Stimulated activated CD8-positive, alpha-beta memory T cell treated with anti-CD3 and anti-CD28 coated beads, Interleukin-2, amount 100 ng/mL, for 1 hour (primary cell): ENCODE measurements at places on chromosomes 1 and 21.

GRCh38 chr1:217929213-217929885 lies 298.2 kb downstream of the SPATA17 start:
- no peak for DNase-seq

GRCh38 chr1:178341261-178341956 lies 155.4 kb downstream of the CLEC20A start:
- DNase-seq, result no peak

GRCh38 chr1:209674957-209675564 lies at the start of gene G0S2:
Gene G0S2, plus strand, starts transcription at chr1:209675412. Its CDS starts 273 bp downstream, at chr1:209675685.
- DNase-seq, result no peak

DNA sequence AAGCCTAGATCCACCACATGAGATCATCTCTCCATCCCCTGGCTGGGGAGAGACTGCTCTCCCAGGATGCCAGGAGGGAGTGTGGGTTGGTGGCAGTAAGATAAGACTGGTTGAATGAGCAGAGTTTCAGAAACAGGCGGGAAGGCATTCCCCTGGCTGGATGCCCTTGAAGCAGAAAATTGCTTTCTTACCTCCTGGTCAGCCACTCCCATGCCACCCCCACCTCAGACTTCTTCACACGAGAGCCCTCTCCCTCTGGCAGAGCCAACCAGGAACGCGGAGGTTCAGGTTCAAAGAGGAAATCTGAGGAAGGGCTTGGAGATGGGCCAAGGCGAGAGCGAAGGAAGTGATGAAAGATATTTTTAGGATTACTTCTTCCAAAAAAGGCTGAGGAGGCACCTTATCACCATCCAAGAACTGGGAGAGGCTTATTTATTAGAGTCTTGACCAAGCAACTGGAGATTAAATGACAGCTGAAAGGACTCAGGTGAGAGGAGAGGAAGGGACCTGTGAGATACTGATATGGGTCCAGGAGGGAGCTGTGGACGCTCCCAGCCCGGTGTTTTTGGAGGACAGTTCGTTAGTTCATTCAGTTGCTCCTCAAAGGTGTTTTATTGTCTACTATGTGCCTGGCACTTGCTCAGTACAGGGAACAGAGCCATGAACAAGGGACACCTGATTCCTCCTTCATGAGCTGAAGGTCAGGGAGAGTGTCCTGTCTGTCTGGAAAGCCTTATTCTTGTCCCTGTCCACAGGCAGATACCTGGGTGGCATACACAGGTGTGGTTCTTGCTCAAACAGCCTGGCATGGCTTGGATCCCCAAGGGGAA lies 18.9 kb upstream of the SLC26A9 start:
- DNase-seq, result no peak
